ENCODE measurements at places on chromosomes 12 and 14.
A peak's percentile ranks its signal among the peaks of the same experiment; 100 is the strongest.

DNA sequence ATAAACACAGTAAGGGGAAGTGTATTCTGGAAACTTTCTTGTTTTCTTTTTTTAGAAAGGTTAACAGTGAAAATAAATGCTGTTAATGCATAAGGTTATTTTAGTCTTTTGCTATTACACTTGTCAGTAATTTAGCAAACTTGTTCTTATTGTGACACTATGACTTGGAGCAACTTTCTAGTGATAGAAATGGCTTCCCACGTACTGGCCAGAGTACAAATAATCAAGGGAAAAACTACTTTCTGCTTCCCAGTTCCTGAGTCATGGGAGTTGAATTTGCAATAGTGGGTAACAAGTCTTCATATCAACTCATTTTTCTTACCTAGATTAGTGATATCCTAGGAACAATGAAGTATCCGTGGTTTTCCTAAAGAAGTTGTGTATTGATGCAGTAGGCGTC, 1072.3 kb downstream of the FLRT2 start:
- no peak for DNase-seq

DNA sequence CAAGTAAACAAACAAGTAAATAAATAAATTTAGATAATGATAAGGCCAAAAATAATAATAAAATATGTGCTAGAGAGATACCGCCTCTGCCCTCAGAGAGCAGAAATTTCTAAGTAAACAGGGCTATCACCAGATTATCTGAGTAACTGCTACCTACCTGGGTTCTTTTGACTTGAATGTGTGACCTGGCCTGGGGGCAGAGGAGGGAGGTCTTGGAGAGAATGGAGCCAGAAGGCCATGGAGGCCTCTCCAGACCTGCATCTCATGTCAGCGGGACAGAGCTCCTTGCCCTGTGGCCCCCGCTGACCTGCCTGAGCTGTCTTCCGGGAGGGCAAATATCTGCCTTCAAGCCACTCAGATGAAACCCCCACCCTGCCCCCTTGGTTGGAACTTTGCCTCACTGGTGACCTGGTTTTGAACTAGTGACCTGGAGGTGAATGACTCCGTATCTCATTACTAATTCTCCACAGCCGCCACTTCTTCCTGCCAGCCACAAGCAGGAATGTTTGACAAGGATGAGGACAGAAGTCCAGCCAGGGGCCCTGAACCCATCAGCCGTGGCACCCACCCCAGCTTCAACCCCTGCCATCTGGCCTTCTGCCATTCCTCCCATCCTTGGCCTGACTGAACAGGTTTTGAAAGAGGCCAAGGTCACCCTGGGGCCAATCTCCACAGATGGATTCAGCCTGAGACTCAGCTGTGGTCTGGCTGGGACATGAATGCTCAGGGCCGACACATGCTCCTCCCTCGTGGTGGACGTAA, 86.8 kb upstream of the PARP11 start:
- no peak for DNase-seq

DNA sequence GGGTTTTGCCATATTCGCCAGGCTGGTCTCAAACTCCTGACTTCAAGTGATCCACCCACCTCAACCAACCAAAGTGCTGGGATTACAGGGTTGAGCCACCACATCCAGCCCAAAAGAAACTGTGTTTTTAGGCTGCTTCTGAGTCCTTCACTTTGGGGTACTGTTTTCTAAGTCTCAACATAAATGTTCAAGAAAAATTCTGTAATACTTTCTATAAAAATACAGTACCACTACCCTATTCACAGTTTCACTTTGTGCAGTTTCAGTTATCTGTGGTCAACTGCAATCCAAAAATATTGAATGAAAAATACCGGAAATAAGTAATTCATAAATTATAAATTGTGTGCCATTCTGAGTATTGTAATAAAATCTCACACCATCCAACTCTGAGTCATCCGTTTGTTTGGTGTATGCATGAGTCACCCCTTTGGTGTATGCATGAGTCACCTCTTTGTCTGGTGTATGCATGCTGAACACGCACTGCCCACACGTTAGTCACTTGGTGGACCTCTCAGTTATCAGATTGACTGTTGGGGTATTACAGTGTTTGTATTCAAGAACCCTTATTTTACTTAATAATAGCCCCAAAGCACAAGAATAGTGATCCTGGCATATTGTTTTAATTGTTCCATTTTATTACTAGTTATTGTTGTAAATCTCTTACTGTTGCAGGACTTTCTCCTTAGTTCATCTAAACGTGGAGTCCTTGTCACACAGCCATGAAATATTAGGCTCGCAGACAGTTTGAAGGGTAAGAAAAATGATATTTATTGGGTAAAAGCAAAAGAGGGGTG, 190.2 kb downstream of the FSCB start:
- DNase-seq: peak; percentile 89

GRCh38 chr14:24117179-24117578, 2.4 kb upstream of the NRL start:
- DNase-seq: no peak

- peak; percentile 71 for DNase-seq
Observed at GRCh38 chr12:113903381-113903863, 62.7 kb downstream of the RBM19 start.

GRCh38 chr12:130803702-130804101, 35.3 kb downstream of the STX2 start:
- DNase-seq: peak; percentile 21

DNA sequence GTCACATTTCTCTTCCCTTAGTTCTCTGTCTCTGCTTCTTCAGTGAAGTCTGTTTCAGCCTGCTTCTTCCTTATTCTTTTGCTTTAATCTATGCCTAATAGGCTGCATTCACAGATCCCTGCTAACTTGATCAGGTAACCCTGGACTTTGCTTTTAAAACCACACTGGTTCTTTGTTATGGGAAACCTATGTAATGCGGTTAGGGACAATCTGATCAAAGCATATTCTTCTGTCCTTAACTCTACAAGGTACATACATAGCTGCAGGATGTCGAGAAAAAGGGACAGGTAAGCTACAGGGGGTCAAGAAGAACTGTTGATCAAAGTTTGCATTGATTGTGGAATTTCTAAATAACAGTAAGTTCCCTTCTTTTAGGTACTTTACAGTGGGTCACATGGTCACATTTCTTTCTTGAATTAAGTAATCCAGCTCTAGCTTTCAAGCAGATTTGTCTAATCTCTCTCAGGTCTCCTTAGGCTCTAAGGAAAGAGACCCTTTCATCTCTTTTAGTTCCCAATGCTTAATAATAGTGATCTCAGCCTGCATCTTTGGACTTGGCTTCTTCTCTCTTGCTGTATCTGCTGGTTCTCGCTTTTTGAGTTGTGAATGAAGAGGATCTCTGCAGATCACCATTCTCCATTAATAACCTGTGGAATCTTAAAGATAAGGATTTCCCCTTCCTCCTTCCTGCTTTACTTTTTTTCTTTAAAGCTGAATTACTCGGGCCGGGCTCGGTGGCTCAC, 3.8 kb downstream of the COPZ1 start:
- DNase-seq: no peak

GRCh38 chr14:90375934-90376333, 20.9 kb upstream of the CALM1 start:
- DNase-seq: no peak

DNA sequence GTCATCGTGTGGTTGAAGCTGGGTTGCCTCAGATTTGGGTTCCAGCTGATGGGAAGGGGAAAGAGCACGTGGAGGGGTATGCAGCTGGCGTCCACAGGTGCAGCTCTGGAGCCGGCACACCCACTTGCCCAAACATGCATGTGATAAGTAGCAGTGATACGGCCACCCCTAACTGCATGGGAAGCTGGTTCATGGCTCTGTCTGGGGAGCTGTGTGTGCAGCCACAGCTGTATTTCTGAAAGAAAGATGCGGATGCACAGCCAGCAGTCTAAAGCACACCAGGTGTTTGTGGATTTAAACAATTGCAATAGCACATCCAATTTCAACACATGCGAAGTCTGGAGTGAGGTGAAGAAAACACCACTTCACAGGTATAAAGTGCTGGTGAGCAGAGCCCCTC, 181.4 kb downstream of the EFCAB11 start:
- DNase-seq: no peak

DNA sequence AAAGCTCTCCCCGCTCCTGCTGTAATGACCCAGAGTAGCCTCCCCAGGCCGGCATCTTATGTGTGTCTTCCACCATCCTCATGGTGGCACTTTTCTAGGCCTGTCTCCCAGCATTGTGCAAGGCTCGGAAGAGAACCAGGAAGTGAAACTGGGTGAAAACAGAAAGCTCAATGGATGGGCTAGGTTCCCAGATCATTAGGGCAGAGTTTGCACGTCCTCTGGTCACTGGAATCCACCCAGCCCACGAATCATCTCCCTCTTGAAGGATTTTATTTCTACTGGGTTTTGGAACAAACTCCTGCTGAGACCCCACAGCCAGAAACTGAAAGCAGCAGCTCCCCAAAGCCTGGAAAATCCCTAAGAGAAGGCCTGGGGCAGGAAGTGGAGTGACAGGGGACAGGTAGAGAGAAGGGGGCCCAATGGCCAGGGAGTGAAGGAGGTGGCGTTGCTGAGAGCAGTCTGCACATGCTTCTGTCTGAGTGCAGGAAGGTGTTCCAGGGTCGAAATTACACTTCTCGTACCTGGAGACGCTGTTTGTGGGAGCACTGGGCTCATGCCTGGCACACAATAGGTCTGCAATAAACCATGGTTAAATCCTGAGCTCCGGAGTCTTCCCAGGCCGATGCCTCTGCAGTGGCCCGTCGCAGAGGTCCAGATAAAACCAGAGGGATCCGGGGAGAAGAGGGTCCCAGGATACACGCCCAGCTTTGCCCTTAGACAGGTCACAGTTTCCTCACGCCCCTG, 15.6 kb downstream of the ACVRL1 start:
- peak; percentile 8 for DNase-seq

DNA sequence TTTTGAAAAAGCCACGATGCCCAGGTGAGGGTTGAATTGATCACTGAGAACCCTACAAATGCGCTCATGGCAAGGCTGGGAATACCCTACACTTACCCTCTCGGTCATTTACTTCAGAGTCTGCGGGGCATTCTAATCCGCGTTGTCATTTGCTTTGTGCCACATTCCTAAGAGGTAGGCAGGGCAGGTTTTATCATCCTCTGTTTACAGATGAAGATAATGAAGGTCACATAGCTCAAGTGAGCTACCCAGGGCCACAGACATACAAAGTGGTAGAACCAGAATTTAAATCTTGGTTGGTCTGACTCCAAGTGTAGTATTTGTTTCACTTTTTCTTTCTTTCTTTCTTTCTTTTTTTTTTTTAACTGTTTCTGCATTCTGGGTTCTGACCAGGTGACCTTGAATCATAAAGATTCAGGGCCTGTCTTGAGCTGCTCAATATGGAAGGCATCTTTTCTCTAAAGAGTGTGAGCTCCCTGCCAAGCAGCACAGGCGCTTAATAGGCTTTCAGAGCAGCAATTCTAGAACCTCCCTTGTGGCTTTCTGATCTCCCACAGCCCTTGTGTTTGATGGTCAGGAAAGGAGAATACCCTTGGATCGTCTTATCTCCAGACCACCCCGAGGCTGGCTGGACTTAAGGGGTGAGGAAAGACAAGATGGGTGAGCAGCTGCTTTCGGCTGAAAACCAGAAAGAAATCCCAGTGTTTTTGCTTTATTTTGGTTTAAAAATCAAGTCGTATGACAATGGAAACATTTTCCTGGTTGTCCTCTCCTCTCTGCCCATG, 662 bp upstream of the BATF start:
- no peak for DNase-seq

Data from A172 (cell line).